ENCODE measurements at places on chromosomes 16 and 17. TPM values are rescaled to one million over a fixed set of nuclear protein-coding genes. Genes with fewer than 3 reads are reported as not detected.

DNA sequence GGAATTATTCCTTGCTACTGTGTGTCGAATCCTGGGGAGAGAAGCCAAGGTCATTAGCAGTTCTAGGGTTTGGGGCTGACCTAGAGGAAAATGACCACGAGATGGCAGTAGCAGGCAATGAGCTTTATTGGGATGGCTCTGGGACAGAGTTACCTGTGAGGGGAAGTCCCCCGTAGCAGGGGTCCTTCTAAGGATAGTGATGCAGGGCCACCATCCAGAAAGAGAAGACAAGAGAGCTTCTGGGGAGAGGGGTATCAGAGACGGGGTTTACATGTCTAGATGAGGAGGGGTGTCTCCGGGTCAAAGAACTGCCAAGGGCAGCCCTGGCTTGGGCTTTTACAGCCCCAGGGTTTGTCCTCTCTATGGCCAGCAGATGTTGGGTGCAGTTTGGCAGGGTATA is 6.4 kb upstream of the GGT6 start:
- no peaks in the 10 kb centered on the region for H3K4me1 ChIP-seq
- H3K36me3 ChIP-seq: no peaks in the 10 kb centered on the region
- no peak overlapping the region for H3K4me3 ChIP-seq
- H3K27me3 ChIP-seq: peaks cover 8% of the 10 kb centered on the region

- no peaks in the 10 kb centered on the region for H3K36me3 ChIP-seq
- H3K4me3 ChIP-seq: no peak overlapping the region
- no peak overlapping the region for H3K27ac ChIP-seq
- no peak for DNase-seq
- H3K27me3 ChIP-seq: peaks cover 92% of the 10 kb centered on the region
- no peaks in the 10 kb centered on the region for H3K4me1 ChIP-seq
Measured at GRCh38 chr17:48718227-48718760, 4.0 kb downstream of the PRAC1 start.

ZNRF1 gene
- total RNA-seq: 27.2 TPM

ZNHIT3 gene
- 34.5 TPM for total RNA-seq

DNA sequence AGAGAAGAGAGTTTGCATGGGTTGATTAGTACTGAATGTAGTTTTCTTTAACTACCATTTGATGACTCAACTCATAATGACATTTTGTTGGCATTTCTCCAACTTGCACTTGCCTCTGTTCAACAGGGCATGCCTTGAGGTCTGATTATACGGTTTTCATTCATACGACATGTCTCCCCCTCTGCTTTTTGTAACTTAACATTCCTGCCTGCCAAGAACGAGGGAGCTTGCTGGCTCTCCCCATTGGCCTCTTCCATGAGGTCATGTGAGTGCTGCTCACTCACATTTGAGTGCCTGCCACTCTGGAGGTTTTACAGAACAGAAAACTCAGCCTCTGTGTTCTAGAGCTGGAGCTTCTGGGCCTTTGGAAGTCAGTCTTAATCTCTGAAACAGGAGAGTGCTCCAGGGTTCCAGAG is 19.7 kb downstream of the MAP2K6 start:
- H3K27ac ChIP-seq: no peak overlapping the region
- no peaks in the 10 kb centered on the region for H3K36me3 ChIP-seq
- no peak for DNase-seq
- H3K27me3 ChIP-seq: no peaks in the 10 kb centered on the region
- H3K4me1 ChIP-seq: no peaks in the 10 kb centered on the region

GRCh38 chr16:84826558-84826941 is 6.8 kb downstream of the CRISPLD2 start:
- H3K4me3 ChIP-seq: no peak overlapping the region
- H3K27me3 ChIP-seq: no peaks in the 10 kb centered on the region
- H3K4me1 ChIP-seq: peaks cover 14% of the 10 kb centered on the region
- no peak overlapping the region for H3K27ac ChIP-seq

DNA sequence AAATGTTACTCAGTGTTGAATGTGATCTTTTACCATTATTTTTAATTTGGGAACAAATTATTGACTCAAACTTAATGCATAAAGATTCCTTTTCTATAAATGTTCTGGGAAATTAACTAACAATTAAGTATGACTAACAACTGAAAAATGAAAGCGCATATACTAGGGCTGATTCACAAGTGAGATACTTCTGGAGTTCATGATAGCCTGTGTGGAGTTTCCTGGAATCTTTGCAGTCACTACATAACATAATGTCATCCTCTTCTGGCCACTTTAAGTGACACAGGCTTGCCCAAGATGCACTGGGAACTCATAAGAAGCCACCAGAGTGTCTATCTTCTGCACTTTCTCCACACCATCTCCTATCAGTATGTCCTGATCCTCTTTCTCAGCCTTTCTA is 450.3 kb upstream of the CDH11 start:
- peaks cover 14% of the 10 kb centered on the region for H3K4me1 ChIP-seq
- H3K27ac ChIP-seq: peak overlapping the region; percentile 75
- no peak overlapping the region for H3K4me3 ChIP-seq
- DNase-seq: peak; percentile 71
- no peaks in the 10 kb centered on the region for H3K27me3 ChIP-seq
- no peaks in the 10 kb centered on the region for H3K36me3 ChIP-seq

GRCh38 chr16:17342031-17342430 is 128.7 kb downstream of the XYLT1 start:
- no peak for DNase-seq
- no peaks in the 10 kb centered on the region for H3K36me3 ChIP-seq
- H3K4me3 ChIP-seq: no peak overlapping the region
- H3K27ac ChIP-seq: no peak overlapping the region
- peaks cover 7% of the 10 kb centered on the region for H3K4me1 ChIP-seq

GRCh38 chr16:1335996-1336395 is 2.6 kb downstream of the BAIAP3 start:
- H3K4me3 ChIP-seq: no peak overlapping the region
- DNase-seq: no peak
- H3K36me3 ChIP-seq: no peaks in the 10 kb centered on the region

DNA sequence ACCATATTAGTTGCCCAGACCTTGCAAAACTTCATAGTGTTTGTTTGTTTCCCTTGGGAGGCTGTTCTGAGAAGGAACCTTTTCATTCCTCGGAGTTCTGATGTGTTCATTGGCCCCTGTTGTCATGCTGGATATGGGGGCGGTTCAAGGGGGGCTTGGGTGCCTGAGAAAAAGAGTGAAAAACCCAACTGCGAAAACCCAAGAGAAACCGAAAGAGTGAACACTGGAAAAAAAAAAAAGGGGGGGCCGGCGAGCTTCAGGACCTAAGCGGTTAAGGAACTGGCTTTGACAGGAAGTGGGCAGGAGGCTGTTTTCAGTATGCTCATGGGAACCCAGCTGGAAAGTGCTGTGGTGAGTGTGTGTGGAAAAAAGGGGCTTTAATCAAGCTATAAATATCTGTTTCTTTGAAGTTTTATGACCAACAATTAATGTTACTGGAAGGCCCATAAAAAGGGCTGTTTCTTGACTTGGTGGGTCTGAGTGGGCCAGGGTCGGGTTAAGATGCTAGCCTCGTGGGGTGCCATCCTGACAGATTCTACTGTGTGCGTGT is 510.7 kb downstream of the MAF start:
- H3K27me3 ChIP-seq: no peaks in the 10 kb centered on the region
- no peak for DNase-seq
- no peak overlapping the region for H3K27ac ChIP-seq
- H3K4me1 ChIP-seq: no peaks in the 10 kb centered on the region

PCGF2 gene
- 3.6 TPM for total RNA-seq

DNA sequence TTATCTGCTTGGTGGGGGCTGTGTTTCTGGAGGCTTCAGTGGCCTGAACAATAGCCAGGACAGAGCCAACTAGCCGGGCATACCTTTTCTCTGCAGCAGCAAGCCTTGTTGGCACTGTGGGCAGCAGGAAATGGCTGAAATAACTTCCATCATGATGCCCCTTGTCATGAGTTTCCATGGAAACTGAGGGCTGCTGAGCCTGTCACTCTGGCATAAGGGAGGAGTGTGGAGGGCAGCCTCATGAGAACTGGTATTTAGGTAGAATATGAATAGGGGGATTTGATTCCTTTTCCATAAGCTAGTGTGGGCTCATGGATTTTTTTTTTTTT is 39.4 kb downstream of the PLCG2 start:
- no peaks in the 10 kb centered on the region for H3K36me3 ChIP-seq
- no peak overlapping the region for H3K27ac ChIP-seq
- H3K27me3 ChIP-seq: no peaks in the 10 kb centered on the region

DNA sequence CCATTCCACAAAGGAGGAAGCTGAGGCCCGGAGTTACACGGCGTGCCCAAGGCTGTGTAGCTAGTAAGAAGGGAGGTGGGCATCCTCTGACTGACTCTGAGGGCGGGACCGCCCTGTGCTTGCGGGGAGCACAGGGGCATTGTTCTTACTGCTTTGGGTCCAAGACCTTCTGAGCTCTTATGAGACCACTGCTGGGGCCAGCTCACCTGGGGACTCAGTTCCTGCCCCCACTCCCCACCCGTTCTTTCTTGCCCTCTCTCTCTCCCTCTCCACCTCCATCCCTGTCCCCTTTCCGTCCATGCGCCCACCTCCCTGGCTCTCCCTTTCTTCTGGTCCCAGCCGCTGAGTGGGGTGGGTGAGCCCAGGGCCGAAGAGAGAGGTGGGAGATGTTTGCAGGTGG is 19.6 kb downstream of the CCR7 start:
- no peak for DNase-seq
- H3K4me1 ChIP-seq: peaks cover 35% of the 10 kb centered on the region
- H3K27ac ChIP-seq: no peak overlapping the region
- H3K4me3 ChIP-seq: no peak overlapping the region
- no peaks in the 10 kb centered on the region for H3K27me3 ChIP-seq

- H3K27ac ChIP-seq: no peak overlapping the region
- H3K4me1 ChIP-seq: peaks cover 14% of the 10 kb centered on the region
- no peaks in the 10 kb centered on the region for H3K27me3 ChIP-seq
- DNase-seq: no peak
Measured at GRCh38 chr17:18018411-18018921, 20.5 kb downstream of the ATPAF2 start.

NCBP3 gene
- total RNA-seq: 16.8 TPM

DNA sequence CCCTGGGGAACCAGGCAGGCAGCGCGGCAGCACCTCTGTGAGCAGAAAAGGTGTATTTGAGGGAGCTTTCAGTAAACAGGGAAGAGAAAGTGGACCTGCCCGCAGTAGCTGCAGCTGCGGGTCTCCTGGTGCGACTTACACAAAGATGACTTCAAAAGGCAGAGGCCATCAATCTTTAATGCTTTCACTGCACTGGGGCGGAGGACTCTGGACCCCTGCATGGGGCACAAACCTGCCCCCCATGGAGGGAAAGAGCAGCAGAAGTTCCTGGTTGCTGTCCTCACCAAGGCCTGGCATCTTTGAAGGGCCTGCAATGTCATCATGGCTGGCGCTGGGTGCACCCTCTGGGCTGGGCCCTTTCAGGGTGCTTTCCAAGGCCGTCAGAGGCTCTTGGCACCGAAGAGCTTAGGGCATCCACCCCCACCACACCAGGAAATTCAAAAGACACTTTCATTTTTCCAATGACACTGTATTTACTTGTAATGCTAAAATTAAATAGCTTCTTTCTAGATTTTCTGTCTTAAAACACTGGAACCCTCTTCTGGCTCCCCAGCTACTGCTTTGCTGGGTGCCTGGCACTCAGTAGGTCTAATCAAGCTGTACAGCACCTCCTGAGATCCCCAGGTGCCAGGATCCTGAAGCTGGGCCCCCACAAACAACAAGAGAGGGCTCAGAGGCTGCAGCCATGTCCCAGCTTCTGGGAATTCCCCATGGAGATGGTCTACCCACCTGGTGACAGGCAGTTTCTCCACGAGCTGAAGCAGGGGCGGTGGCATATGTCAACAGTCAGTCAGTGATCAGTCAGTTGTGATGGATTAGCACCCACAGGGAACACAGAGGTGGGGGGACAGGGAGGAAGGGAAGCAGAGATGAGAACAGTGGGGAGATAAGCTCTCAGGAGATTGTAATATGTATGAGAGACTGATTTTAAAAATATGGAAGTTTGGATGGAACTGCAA is 2.1 kb upstream of the CACNG1 start:
- no peaks in the 10 kb centered on the region for H3K27me3 ChIP-seq
- no peak for DNase-seq
- H3K4me1 ChIP-seq: peaks cover 8% of the 10 kb centered on the region
- no peaks in the 10 kb centered on the region for H3K36me3 ChIP-seq

GRCh38 chr16:12535535-12536411 is 267.9 kb downstream of the CPPED1 start:
- H3K27me3 ChIP-seq: no peaks in the 10 kb centered on the region
- peaks cover 25% of the 10 kb centered on the region for H3K4me1 ChIP-seq
- no peak overlapping the region for H3K4me3 ChIP-seq
- no peak for DNase-seq

TNRC6C gene
- 4.6 TPM for total RNA-seq

DNA sequence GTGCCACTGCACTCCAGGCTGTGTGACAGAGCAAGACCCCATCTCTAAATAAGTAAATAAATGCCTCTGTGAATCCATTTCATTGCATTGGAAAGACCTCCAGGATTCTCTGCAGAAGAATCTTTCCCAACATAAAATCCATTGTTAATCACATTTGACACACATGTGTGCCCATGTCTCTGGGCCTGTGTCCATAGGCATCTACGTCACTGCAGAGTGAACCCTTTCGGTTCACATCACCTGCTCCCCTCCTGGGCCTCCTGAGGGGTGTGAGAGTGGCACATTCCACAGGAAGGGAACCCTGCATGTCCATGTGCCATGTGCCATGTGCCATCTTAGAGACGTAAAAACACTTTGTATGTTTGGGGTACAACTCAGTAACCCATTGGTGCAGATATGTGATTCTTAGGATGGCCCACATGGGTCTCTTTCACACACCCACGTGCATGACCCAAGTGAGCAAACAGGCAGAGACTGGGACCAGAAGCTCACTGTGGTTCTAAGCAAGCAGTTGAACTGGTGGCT is 427.5 kb downstream of the MAF start:
- no peak for DNase-seq
- no peaks in the 10 kb centered on the region for H3K36me3 ChIP-seq
- no peaks in the 10 kb centered on the region for H3K27me3 ChIP-seq
- no peak overlapping the region for H3K4me3 ChIP-seq
- no peak overlapping the region for H3K27ac ChIP-seq

HEATR9 gene
- not detected for total RNA-seq

DNA sequence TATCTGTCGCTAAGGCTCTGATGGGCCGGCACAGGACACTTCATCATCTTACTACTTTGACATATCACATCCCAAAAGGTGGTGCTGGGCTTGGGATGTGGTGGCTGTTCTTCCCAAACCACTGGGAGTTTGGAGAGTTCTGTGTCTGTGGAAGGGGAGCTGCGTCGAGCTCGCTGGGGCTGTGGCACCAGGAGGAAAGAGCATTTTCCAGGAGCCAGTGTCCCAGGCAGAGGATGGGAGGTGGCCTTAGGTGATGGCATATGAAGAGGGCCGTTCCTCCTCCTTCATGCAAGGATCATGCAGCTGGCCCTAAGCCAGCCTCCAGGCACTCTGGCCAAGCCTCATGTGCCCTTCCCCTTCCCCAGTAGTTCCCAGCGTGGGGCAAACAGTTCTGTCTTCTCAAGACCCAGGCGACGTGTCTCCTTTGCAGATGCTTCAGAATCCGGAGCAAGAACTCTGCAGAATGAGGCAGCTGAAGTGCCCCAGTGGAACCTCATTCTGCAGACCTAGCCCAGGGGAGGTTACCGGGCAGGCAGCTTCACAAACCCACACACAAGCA is 89.4 kb upstream of the TNRC6C start:
- H3K4me3 ChIP-seq: no peak overlapping the region
- H3K4me1 ChIP-seq: no peaks in the 10 kb centered on the region
- no peaks in the 10 kb centered on the region for H3K36me3 ChIP-seq
- peaks cover 11% of the 10 kb centered on the region for H3K27me3 ChIP-seq

GRCh38 chr16:85530370-85530739 is 82.8 kb upstream of the GSE1 start:
- DNase-seq: no peak
- no peaks in the 10 kb centered on the region for H3K27me3 ChIP-seq
- no peak overlapping the region for H3K27ac ChIP-seq
- H3K4me3 ChIP-seq: no peak overlapping the region
- H3K36me3 ChIP-seq: no peaks in the 10 kb centered on the region
- no peaks in the 10 kb centered on the region for H3K4me1 ChIP-seq
